HS-5 (cell line): ENCODE measurements at places on chromosomes 13 and 19.

DNA sequence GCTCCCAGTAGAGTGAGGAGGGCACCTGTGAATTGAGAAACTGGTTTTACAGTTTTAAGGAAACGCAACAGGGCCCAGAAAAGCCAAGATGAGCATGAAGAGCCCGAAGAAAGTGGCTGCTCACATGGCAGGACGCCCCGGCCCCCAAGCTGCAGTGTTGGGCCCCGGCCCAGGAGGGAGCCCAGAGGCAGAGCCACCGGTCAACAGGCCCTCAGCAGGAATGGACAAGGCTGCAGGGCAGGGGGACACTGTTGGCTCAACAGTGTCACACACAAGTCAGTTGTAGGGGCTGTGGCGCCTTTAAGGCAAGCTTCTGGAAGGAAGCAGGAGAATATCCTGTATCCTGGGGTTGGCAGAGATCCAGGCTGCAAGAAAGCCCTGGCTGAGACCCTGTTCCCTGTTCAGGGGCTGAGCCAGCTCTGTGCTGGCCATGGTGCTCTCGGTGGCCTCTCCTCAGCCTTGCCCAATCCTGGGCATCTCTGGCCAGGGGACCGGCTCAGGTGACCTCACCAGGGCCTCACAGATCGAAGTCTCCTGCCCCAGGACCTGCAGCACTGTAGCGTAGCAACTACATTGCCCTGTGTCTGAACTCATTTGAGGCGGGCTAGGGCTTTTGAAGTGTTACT lies 28.0 kb downstream of the UPF1 start:
- DNase-seq = no peak

- DNase-seq = no peak
Observed at GRCh38 chr13:113742445-113743120, 16.4 kb upstream of the TMEM255B start.

GRCh38 chr13:102564564-102564963 lies 32.2 kb upstream of the TPP2 start:
- no peak for DNase-seq

- no peak for DNase-seq
Observed at GRCh38 chr19:4536798-4537197, 1.8 kb upstream of the PLIN5 start.

- DNase-seq = no peak
Observed at GRCh38 chr19:58474291-58474996, 1.7 kb upstream of the ZNF446 start.

- DNase-seq = no peak
Observed at GRCh38 chr13:25958986-25959385, 92.8 kb downstream of the SHISA2 start.

- DNase-seq = no peak
Observed at GRCh38 chr19:31568724-31569123, 219.5 kb upstream of the TSHZ3 start.

DNA sequence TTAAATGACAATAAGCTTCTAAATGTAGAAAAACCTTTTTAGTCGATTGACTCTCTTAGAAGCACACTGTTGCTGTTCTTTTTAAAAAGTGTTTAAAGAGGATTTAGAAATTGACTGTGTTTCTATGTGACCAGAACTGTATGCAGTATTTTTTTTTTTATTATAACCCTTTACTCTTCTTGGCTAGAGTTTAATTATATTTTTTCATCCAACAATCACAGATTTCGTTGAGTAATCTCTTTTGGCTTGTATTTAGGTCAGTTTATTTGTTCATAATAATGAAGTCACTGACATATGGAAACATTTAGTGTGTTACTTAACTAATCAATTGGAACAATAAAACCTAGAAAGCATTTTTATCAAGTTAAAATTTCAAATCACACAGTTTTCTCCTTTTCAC lies 19.9 kb downstream of the CSNK1A1L start:
- no peak for DNase-seq

GRCh38 chr19:1618157-1619093 lies 13.2 kb upstream of the UQCR11 start:
- DNase-seq = no peak

DNA sequence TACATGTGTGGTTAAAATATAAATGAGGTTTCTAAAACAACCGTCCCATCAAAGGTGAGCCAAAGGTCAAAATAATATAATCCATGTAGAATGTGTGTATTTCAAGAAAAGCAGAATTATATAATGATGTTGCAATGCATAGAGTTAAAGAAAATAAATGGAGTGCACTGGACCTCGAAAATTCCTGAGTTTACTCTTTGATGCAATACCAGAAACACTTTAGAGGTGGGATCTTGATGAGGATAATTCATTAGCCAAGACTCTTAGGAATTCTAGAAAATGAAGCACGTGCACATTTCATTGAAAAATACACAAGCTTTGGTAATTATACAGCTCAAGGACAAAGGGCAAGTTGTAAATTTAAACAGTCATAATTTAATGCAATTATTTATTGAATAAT lies 508.9 kb upstream of the ARGLU1 start:
- DNase-seq = no peak

DNA sequence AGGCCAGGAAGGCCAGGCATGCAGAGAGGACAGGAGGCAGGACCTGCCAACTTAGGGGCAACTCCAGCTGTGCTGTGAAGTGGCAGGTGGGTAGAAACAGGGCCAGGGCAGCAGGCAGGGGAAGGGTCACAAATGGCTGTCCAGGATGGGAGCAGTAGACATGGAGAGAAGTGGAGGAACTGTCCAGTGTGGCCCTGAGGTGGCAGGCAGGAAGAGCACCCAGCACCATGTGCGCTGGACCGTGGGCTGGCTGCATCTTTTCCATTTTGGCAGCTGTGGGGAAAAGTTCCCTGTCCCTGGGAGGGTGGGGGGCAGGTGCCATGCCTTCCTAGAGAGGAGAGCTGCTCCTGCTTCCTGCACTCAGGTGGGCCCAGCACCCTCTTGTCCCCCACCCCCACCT lies 13.8 kb downstream of the DEDD2 start:
- DNase-seq = no peak

DNA sequence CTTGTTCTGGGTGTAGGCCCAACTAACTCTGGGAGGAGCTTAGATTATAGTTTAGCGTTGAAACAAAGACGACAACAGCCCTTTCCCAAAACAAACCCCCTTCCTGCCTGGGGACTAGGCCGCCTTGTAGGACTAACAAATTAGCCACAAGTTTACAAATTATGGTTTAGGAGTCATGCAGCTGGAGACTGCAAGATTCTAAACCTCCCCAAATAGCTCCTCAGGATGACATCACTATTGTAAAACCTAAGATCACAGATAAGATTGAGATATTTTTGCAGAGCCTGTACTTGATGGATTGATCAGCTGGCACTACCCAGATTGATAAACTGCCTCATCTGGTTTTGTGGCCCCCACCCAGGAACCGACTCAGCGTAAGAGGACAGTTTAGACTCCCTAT lies 2.3 kb upstream of the SLC25A15 start:
- no peak for DNase-seq

- DNase-seq = no peak
Observed at GRCh38 chr13:99862244-99862643, 109.3 kb downstream of the ZIC5 start.

- DNase-seq = no peak
Observed at GRCh38 chr19:29528350-29528945, 2.7 kb downstream of the VSTM2B start.

DNA sequence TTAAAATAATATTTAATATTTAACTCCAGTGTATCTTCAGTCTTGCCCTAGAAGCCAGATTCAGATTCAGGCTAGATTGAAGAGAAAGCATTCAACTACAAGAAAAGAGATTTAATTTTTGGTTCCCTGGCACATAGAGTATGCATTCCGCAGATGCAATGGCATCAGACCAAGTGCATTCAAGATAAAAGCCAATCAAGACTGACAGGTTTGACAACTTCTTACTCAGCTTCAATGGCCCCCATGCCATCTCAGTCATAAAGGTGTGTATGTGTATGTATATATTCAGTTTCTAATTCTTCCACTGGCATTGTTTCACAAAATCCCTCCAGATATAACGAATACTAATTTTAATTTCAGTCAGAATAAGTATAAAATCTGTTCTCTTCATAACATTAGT lies 650.8 kb upstream of the GPC6 start:
- DNase-seq = no peak

GRCh38 chr13:99636728-99637353 lies 135.6 kb downstream of the TM9SF2 start:
- DNase-seq = no peak

GRCh38 chr13:46577696-46578589 lies 25.0 kb downstream of the LRCH1 start:
- DNase-seq = no peak

DNA sequence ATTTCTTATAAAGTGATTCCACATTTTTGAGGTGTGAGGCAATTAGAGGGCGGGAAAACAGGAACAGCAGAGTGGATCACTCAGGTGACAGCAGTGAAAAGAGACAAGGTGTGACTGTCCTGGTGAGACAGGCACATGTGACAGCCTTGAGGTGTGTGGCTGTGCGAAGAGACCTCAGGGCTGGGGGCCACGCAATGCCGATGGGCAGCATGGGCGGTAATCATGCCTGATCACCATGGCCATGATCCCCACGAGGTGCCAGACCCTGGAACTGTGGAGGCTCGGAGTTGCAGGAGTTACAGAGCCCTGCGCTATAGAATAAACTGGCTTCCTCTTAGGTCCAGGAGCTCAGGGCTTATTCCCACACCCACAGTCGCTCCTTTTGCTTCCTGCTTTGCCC lies 2.0 kb downstream of the SPACA6 start:
- DNase-seq = no peak

DNA sequence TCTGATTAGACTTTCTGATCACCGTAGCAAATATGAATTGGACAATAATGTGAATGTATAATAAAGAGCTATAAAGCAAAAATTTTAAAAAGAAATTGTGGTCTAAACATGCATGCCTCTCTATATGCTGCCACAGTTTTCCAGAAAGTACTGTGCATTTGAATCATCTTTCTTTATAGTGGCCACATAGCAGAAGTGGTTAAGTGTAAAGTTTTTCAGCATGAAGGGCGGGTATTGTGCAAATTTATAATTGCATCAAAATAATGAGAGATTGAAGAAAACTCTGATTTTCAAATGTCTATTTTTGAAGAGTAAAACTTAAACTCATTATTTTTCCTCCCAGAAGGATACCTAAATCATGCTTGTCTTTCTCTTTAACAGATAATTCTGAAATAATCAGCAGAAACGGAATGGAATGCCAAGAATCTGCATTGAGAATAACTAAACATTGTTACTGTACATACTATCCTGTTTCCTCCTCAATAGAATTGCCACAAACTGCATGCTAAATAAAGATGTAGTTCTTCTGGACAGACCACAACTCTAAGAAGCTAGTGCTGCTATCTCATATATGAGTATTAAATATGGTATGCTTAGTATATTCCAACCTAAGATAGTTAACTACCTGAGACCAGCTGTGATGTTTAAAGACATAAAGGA lies 42.9 kb upstream of the RAP2A start:
- DNase-seq = no peak

- DNase-seq = no peak
Observed at GRCh38 chr13:20043207-20043925, 84.8 kb downstream of the ZMYM2 start.

GRCh38 chr19:56617531-56617930 lies 22.4 kb downstream of the ZNF71 start:
- DNase-seq = no peak

- peak; percentile 85 for DNase-seq
Observed at GRCh38 chr19:45613926-45614725, 12.1 kb upstream of the GPR4 start.

- DNase-seq = no peak
Observed at GRCh38 chr13:41428155-41428554, 29.2 kb upstream of the RGCC start.

GRCh38 chr19:6041991-6042481 lies 64.1 kb upstream of the RANBP3 start:
- DNase-seq = no peak

- no peak for DNase-seq
Observed at GRCh38 chr19:20479483-20479882, 86.1 kb downstream of the ZNF737 start.

DNA sequence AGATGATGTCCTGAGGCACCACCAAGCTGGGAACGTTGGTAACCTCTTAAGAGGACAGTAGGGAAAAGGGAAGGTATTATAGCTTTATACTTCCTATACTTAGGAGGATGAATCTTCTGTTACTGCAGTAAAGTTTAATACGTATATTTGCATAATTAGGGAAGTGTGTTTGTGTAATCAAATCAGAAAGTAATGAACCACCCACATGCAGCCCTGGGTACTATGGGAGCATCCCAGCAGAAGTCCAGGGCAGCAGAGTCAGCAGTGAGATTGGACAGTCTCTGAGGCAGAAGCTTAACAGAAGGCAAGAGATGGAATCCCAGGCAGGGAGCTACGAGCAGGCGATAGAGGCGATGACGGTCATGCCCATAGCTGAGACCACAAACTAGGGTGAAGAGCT lies 12.5 kb downstream of the SAFB start:
- no peak for DNase-seq

DNA sequence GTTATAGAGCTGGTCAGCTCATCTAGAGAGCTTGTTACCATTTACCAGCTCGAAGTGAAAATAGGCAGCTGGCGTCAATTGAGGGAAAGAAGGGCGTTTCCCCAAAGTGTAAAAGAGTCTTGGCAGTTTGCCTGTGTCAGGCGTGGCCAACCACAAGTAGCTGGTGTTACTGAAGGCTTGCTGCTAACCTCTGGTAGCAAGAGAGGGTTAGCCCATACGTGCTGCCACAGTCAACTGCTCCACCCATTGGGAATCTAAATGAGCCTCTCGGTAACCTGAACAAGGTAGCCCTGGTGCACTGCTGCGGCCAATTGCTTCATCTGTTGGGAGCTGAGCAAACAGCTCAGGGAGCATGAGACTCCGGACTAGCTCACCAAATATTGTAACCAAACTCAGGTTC lies 314.9 kb upstream of the SLITRK5 start:
- no peak for DNase-seq

DNA sequence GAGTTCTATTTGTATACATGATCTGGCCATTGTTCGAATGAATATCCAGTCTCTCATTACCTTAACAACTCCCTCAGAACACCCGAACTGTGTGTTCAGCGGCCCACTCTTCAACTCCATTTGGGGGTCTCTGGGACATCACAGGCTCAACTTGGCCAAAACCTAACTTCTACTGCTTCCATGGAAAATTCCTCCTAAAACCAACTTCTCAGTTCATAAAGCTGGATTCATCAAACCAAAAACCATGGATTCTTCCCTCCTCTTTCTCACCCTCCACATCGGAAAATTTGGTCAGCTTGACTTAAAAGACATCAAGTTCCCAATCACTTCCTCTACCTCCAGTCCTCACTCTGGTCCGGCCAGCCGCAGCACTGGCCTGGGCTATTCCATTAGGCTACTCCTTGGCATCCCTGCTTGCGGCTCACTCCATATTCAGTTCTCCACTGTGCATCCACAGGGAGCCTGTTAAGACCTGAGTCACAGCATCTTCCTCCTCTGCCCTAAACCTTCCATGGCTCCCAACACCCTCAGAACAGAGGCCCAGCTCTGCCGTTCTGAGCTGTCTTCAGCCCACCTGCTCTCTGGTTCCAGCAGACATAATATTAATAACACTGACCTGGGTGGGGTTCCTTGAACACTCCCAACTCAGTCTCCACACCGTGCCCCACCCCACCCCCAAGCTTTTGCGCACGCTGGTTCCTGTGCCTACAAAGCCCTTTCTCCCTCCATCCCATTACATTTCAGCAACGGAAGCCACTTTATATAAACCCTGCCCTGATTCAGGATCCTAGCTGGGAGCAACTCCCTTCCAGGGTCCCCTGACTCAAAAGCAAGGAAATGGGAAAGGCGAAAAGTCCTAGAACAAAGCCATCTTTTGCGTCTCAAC lies 1.1 kb downstream of the ZNF792 start:
- DNase-seq = no peak
